T-helper 2 cell (primary cell): ENCODE measurements at places on chromosomes 2 and 18.

GRCh38 chr2:105765415-105766299, 20.9 kb downstream of the NCK2 start:
- DNase-seq, result no peak

DNA sequence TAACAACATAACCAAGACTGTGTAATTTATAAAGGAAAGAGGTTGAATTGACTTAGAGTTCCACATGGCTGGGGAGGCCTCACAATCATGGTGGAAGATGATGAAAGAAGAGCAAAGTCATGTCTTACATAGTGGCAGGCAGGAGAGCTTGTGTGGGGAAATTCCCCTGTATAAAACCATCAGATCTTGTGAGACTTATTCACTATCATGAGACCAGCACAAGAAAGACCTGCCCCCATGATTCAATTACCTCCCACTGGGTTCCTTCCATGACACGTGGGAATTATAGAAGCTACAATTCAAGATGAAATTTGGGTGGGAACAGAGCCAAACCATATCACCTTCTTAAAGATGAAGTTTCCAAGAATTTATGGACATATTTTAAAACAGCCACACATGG, 2.5 kb upstream of the IL36RN start:
- DNase-seq, result no peak

- DNase-seq, result no peak
Observed at GRCh38 chr2:177616731-177617130, 224.2 kb downstream of the AGPS start.

GRCh38 chr18:46301081-46301480, 196.9 kb downstream of the HAUS1 start:
- DNase-seq, result no peak

- DNase-seq, result no peak
Observed at GRCh38 chr2:217943446-217944321, 59.1 kb downstream of the TNS1 start.

GRCh38 chr2:140586379-140586778, 1544.4 kb downstream of the LRP1B start:
- DNase-seq, result no peak

DNA sequence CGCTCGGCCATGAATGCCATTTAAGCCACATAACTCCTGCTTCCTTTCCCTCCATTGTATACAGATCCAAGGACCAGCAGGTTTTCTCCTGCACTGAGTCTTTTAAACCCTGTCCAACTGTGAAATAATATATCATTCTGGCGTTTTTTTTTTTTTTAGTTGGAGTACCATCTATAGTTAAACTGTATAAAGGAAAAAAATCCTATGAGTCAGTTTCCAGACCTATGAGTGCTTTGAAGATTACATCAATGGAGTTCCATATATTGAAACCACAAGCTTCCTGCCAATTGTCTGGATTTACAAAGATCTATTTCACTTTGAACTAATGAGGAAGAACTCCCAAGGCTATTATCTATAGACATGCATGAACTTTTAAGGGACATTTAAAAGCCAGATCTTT, 2.4 kb upstream of the MALT1 start:
- no peak for DNase-seq

DNA sequence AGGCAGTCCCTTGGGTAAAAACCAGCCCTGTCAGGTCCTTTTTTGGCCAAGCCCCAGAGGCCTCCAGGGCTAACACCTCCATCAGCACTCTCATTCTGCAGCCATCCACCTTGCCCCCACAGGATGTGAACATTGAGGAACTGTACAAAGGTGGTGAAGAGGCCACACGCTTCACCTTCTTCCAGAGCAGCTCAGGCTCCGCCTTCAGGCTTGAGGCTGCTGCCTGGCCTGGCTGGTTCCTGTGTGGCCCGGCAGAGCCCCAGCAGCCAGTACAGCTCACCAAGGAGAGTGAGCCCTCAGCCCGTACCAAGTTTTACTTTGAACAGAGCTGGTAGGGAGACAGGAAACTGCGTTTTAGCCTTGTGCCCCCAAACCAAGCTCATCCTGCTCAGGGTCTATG, 7.3 kb downstream of the IL1F10 start:
- no peak for DNase-seq

DNA sequence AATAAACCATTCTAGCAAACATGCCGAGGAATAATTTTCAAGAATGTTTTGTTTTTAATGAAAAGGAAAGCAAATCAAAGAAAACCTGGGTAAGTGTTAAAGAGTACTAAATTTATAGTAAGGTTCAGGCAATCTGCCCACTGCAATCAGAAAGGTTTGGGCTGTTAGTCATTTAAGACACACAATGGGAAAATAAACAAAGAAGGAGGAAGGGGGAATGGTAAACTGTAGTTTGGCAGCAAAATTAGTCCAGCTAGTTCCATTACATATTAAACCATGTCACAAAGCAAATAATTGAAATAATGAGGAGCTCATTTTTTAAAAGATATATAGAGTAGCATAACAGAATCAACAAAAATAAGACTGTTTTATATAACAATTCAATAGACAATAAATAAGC, 87.5 kb upstream of the COPS8 start:
- no peak for DNase-seq

DNA sequence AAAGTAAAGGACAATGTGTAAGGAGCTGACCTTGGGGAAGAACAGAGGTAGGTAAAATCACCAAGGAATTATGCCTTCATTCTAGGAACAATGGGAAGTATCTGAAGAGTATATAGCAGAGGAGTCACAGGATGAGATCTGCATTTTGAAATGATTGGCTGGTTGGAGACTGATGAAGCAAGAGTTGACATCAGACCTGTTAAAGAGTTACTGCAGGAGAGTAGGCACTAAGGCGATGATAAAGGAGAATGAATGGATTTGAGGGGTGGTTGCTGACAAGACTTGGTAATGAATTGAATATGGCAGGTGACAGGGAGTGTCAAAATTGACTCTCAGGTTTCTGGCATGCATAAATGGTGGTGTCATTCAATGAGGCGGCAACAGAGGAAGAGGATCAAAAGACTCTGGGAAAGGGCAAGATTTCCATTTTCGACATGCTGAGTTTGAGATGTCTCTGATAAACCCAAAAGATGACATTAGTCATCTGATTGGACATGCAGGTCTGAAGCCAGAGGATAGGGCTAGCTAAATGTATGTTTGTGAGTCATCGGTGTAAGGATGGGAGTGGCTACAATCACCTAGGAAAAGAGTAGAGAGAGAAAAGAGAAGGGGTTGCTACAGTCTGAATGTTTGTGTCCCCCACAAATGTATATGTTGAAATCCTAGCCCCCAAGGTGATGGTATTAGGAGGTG, 236.5 kb downstream of the DYM start:
- no peak for DNase-seq

GRCh38 chr18:56284319-56284718, 354.1 kb downstream of the TXNL1 start:
- DNase-seq, result no peak

DNA sequence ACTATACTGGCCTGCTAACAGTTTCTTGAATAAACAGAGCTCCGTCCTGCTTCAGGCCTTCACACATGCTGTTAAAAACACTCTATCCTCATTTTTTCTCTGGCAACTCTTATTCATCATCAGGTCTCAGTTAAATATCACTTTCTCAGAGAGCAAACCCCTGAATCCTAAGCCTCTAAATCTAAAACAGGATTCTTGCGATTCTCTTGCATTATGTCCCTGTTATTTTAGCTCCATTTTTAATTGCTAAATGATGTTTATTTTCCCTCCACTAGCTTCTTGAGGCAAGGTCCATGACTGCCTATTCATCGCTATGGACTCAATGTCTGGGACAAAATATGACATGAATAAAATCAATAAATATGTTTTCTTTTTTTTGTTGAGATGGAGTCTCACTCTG, 190.7 kb upstream of the SMAD7 start:
- no peak for DNase-seq

GRCh38 chr2:162369551-162369950, 25.6 kb downstream of the GCA start:
- no peak for DNase-seq

DNA sequence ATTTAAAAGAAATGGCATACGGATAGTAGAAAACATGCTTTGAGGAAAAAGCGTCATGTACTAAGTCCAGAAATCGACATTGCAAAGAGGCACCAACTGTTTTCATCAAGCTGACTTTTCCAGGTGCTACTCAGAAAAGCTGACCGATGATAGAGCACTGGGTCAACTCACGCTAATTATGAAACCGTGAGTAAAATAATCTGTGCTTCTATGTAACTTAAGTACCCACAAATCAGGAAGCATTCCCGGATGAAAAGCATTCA, 353 bp upstream of the NUP35 start:
- no peak for DNase-seq

DNA sequence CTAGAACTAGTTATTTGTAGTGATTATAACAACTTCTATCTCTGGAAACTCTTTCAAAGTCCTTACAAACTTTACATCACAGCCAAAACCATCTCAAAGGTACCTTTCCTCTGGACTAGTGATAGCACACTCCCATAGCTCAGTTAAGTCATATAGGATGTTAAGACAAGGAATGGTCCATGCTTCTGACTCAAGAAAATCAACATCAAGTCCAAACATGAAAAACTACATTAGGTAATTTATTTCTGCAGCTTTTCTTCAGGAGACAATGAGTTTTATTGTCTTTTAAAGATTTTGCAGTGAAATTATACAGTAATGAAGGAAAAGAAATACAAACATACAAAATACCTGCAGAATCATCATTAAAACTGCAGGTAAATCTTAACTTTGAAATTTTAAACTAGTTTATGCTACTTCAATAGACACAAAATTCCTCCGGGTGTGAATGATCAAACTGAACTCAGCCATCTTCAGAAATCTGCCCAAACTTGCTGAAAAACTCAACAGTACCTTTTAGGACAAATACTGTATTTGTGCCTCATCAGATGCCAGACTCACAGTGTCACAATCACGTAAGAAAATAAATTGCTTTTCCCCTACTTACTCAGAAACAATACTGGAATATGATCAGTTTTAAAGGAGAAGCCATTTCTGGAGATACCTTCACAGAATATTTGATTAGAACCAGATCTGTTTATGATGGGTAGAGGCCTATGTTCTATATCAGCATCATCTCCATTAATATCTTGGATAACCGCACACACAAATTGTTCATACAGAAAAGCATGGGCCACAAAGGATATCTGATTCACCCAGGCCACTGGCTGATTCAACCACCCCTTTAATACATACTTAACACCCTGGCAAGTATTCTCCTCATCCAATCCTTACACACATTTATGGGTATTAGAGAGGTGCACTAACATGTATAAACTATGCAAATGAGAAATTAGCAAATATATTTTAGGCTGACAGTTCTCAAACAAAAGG, 2.6 kb downstream of the TMEM131 start:
- no peak for DNase-seq

DNA sequence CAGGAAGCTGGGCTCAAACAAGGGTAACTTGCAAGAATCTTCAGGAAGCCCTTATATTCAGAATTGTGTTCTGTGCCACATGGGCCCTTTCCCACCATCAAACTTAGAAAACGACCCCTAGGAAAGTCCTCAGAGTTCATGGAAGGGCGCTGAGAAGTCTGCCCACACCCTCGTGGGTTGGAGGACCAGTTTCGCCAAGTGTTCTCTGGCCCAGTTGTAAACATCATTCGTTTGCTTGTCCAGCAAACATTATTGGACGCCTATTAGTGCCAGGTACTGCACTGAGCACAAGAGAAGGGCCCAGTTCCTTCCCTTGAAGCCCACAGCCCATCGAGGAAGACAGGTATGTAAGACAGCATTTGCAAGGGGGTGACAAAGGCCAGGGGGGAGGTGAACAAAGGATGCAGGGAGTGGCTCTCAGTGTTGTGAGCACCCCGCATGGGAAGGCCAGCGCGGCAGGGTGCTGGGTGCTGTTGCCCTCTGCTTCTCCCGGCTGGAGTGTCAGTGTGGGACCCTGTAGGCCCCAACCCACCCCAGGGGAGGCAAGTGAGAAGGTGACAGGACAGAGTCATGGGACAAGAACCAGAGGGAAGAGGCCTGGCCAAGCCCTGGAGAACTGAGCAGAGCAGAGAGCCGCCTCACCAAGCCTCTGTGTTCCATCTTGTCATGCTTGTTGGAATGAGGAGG, 60.2 kb upstream of the ALPP start:
- DNase-seq, result no peak

- no peak for DNase-seq
Observed at GRCh38 chr2:216447293-216447692, 35.0 kb downstream of the SMARCAL1 start.

DNA sequence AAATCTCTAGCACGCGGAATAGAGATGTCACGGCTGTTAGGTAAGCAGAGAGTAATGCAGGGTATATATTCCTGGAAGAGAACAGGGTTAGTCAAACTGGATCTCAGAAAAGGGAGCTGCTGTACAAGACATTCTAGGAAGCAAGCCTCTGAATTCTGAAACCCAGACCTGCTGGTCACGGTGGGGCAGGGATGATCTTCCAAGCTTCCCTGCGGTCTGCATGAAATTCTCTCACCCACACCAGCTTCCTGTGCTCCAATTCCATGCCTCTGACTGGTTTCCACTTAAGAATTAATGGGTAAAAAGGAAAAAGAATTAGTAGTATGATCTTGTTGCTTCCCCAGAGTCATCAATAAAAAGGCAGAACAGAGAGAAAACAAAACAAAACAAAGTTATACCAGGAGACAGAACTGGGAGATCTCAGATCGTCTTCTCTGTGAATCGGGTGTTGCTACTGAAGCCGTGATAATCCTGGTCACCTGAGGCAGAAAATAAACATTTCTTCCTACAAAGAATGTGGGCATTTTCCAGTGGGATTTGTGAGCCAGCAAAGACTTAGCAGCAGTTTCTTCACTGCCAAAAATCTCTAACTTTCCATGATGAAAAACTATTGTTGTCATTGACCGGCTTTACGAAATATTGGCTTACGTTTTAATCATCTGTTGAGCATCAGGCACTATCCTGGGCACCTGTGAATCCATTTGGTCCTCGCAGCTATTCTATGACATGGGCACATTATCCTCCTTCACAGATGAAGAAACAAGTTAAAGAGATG, 5.3 kb upstream of the CYP27C1 start:
- no peak for DNase-seq

DNA sequence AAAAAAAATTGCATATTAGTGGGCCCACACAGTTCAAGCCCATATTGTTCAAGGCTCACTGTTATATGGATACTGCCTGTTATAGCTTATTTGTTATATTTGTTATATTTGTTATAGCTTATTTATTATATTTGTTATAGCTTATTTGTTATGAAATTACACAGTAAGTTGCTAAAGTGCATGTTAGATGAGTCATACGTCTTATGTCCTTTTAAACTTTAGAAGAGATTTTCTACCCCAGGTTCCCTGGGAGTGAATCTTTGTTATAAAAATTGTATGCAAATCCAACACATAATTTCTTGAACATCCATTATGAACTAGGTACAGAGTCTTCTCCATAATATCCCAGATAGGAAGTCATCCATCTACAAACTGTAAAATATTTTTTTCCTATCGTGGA, 22.1 kb downstream of the HTR2B start:
- DNase-seq, result no peak

GRCh38 chr18:69172046-69172445, 228.6 kb upstream of the DOK6 start:
- no peak for DNase-seq

DNA sequence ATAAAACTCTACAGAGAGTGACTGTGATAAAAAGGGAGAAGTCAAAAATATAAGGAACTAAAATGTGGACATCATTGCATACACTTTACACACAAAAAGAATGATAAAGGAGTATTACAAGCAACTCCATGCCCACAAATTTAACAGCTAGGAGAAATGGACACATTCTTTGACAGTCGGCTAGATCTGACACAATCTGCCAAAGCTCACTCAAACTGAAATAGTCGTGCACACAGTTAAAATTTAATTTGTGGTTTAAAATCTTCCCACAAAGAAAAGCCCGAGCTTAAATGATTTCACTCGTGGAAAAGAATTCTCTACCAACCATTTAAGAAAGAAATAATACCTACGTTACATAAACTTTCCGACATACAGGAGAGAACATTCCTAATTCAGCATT, 132.4 kb downstream of the ZAP70 start:
- no peak for DNase-seq

GRCh38 chr2:240963868-240964703, 34.3 kb upstream of the SNED1 start:
- no peak for DNase-seq
